ENCODE measurements at places on chromosomes 11 and 22. TPM values are rescaled to one million over a fixed set of nuclear protein-coding genes. Genes with fewer than 3 reads are reported as not detected.

DNA sequence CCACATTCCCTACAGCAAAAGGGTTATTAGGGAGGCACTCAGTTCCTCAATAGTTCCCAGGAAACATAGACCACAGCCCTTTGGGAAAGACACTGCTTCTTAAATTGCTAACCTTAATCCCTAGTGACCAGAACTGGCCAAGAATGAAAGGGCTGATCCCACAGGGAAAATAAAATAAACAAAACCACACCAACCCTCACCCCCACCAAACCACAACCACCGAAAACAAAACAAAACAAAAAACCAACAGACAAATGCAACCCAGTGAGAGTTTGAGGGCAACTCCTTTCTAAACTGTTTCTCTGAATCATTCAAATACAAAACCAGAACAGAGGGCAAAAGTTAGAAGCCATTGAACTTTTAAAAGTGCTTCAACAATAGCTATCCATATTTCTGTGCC lies 57.2 kb downstream of the NAV2 start:
- no peak for DNase-seq
- no peak overlapping the region for H3K4me3 ChIP-seq
- H3K27me3 ChIP-seq, result peaks cover 8% of the 10 kb centered on the region
- peaks cover 4% of the 10 kb centered on the region for H3K36me3 ChIP-seq
- H3K4me1 ChIP-seq, result peaks cover 43% of the 10 kb centered on the region
- no peak overlapping the region for H3K27ac ChIP-seq

- H3K36me3 ChIP-seq, result no peaks in the 10 kb centered on the region
- H3K27me3 ChIP-seq, result no peaks in the 10 kb centered on the region
- H3K27ac ChIP-seq, result no peak overlapping the region
- no peak for DNase-seq
- no peak overlapping the region for H3K4me3 ChIP-seq
- peaks cover 24% of the 10 kb centered on the region for H3K4me1 ChIP-seq
Measured at GRCh38 chr11:92296138-92296515, 71.5 kb downstream of the FAT3 start.

GRCh38 chr11:25094085-25094802 lies 597.4 kb downstream of the LUZP2 start:
- H3K27me3 ChIP-seq, result no peaks in the 10 kb centered on the region
- DNase-seq, result peak; percentile 79
- H3K36me3 ChIP-seq, result no peaks in the 10 kb centered on the region
- H3K27ac ChIP-seq, result no peak overlapping the region
- H3K4me1 ChIP-seq, result no peaks in the 10 kb centered on the region

GRCh38 chr11:134283461-134284230 lies 7.5 kb downstream of the GLB1L3 start:
- no peak overlapping the region for H3K27ac ChIP-seq
- H3K27me3 ChIP-seq, result peaks cover 26% of the 10 kb centered on the region
- no peaks in the 10 kb centered on the region for H3K36me3 ChIP-seq
- DNase-seq, result no peak
- no peaks in the 10 kb centered on the region for H3K4me1 ChIP-seq
- H3K4me3 ChIP-seq, result no peak overlapping the region

- peaks cover 11% of the 10 kb centered on the region for H3K4me1 ChIP-seq
- DNase-seq, result no peak
Measured at GRCh38 chr11:19379465-19379864, 138.7 kb upstream of the E2F8 start.

- no peaks in the 10 kb centered on the region for H3K4me1 ChIP-seq
- H3K36me3 ChIP-seq, result no peaks in the 10 kb centered on the region
- H3K4me3 ChIP-seq, result no peak overlapping the region
- peaks cover 13% of the 10 kb centered on the region for H3K27me3 ChIP-seq
Measured at GRCh38 chr22:33109514-33110430, 51.6 kb upstream of the SYN3 start.

DNA sequence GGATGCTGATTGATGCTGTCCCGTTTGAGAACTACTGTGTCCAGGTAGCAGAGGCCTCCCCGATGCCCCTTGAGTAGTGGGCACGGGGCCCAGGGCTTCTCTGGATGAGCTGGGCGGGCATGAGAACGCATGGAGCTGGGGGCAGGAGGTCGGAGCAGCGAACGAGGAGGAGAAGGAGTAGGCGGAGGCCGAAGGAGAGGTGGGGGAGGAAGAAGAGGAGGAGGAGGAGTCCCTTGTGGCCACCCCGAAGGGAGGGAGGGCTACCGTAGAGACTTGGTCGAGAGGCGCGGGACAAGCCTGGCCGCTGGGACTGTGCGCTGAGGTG lies 62.9 kb downstream of the CRYBB2 start:
- H3K27me3 ChIP-seq, result peaks cover 63% of the 10 kb centered on the region
- H3K36me3 ChIP-seq, result peaks cover 2% of the 10 kb centered on the region
- H3K27ac ChIP-seq, result no peak overlapping the region

GRCh38 chr11:74208507-74208906 lies 37.4 kb downstream of the PPME1 start:
- no peak for DNase-seq
- H3K4me1 ChIP-seq, result peaks cover 9% of the 10 kb centered on the region
- H3K27me3 ChIP-seq, result no peaks in the 10 kb centered on the region
- H3K4me3 ChIP-seq, result no peak overlapping the region

Gene CNTN5
- not detected for total RNA-seq

Gene MB
- not detected for total RNA-seq

Gene OOSP4B
- not detected for total RNA-seq

Gene KRTAP5-11
- not detected for total RNA-seq

Gene ZNF215
- total RNA-seq, result 2.3 TPM

All from chondrocyte (in vitro differentiated cells).